ENCODE measurements at places on chromosomes 2 and 18.
A peak's percentile ranks its signal among the peaks of the same experiment; 100 is the strongest.

- no peak for DNase-seq
Measured at GRCh38 chr2:98615481-98615880, 7.1 kb downstream of the UNC50 start.

GRCh38 chr2:82428251-82428650, 2030.8 kb downstream of the SUCLG1 start:
- no peak for DNase-seq

DNA sequence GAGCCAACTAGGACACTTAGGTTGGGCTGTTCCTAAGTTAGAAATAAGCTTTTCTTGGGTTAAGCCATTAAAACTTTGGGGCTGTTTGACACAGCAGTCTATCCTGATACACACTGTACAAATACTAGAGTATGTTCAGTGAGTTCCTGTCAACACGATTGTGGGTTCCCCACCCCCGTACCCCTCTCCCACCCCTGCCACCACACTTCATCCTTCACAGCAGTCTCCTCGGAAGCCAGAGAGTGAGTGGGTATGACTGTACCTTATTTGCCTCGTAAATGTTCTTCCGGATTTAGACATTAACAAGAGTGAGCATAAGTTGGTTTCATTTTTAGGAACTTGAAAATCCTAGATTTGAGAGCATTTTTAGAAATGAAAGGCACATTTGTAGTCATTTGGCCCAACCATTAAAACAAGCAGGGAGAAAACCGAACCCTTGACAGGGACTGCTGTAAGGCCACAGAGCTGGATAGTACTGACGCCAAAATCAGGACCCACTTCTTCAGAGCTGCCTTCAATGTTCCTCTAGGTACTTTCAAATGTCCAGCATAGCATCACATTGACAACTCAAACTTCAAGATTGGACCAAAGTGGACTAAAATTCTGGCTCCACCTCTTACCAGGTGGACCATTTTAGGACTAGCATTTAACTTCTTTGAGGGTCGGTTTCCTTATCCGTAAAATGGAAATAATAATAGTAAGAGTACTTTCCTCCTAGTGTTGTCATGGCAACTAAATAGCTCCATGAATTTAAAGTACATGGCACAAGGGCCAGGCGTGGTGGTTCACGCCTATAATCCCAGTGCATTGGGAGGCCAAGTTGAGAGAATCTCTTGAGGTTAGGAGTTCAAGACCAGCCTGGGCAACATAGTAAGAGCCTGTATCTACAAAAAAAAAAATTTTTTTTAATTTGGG, 166.3 kb upstream of the SERTAD2 start:
- DNase-seq: peak; percentile 25

DNA sequence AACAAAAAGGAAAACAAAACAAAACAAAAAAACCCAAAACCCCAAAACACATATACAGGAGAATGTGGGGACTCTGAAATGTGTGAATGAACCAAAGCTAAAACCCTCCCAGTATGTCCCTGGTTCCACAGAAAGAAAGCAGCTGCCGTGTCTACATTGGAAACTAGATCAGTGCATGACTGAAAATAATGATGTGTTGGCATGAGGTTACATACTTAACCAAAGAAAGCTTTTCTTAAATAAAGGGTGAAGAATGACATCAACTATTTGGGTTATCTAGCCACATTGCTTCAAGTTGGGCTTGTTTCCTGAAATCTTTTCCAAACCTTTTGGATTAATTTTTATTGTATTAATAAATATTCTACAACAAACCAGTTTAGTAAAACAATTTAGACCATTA, 91.9 kb upstream of the FN1 start:
- no peak for DNase-seq

DNA sequence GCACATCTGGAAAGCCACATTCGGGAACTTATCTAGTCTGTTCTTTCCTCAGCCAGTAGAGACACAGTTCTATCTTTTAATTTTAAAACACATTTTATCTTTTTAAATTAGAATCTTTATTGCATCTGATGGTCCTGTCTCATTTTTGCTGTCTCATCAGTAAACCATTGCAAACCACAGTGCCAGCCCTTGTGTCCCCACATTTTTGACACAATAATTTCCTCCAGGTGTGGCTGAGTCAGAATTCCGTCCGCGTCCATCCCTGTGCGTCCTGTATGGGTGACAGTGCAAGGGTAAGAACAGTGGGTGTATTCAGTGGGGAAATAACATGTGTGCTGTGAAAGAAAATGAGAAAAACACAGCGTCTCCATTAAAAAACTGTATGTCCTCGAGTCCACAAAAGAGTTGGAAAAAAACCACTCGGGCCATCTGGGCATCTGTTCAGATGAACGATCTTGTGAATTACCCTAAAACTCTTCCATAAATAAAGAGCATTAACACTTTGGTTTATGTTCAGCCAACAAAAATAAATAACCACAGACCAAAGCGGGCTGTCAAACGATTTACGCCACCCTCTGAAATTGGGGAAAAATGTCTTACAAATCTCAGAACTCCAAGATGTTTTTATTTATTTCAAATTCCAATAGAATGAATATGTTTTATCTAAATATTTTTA, 137.3 kb downstream of the ZNF516 start:
- DNase-seq: no peak

GRCh38 chr2:202091476-202091875, 18.4 kb downstream of the KIAA2012 start:
- no peak for DNase-seq

- no peak for DNase-seq
Measured at GRCh38 chr2:200796561-200796960, 15.1 kb upstream of the BZW1 start.

DNA sequence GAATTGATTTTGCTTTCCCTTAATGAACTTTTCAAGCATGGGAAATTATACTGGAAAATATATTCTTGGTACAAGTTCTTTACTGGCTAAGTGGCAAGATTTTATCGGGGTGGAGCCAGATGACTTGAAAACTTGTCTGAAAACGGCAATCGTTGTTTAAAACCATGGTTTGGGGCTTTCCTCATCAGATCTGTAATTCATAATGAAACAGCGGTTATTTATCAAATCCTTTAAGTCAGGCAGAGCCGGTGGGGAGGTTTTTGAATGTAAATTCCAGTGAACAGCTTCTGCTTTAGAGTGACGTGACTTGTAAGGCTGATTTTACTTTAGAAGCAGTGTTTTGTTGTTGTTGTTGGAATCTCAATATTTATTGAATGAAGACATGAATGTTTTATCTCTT, 2.6 kb downstream of the SEC11C start:
- DNase-seq: no peak

DNA sequence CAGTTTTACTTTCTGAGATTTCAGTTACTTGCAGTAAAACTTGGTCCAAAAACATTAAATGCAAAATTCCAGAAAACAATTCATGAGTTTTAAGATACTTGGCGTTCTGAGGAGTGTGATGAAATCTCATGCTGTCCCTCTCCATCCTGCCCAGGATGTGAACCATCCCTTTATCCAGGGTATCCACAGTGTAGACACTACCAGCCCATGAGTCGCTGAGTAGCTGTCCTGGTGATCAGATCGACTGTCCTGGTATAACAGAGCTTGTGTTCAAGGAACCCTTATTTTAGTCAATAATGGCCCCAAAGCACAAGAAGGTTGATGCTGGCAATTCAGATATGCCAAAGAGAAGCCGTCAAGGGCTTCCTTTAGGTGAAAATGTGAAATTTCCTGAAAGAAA, 3.2 kb downstream of the SP100 start:
- no peak for DNase-seq

DNA sequence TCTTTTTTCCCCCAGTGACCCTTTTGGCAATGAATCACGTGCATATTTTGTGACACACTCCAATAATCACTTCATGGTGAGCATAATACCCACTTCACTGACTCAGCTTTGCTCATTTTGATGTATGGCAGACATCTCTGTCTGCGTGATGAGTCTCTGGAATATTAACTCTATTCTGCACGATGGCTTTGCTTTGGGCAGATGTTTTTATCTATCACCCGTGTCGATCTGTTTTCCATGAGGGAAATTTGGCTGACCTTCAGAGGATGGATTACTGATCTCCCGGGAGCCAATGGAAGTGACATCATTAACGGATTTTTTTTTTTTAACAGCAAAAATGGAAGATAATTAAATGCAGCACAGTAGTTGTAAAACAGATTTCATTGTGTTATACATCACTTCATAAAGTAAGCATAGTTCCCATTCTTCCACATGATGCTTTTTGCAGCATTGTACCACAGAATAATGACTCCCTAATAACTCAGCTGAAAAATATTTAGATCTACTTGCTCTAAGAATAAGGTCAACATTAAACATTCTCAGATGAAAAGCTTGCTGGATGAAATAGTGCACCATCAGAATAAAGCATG, 29.8 kb downstream of the CDC42EP3 start:
- no peak for DNase-seq

- no peak for DNase-seq
Measured at GRCh38 chr2:99399063-99399462, 61.9 kb downstream of the EIF5B start.

- peak; percentile 38 for DNase-seq
Measured at GRCh38 chr2:44836174-44836573, 105.3 kb upstream of the SIX3 start.

Data from stimulated activated CD8-positive, alpha-beta memory T cell treated with anti-CD3 and anti-CD28 coated beads, Interleukin-15, amount 100 ng/mL, for 48 hours (primary cell).